HuH-7 (cell line): ENCODE measurements at places on chromosomes 7 and 10.

- no peak for DNase-seq
Measured at GRCh38 chr10:729213-729612, 39.7 kb upstream of the DIP2C start.

GRCh38 chr7:90267263-90267858, 22.4 kb downstream of the CFAP69 start:
- no peak for DNase-seq

DNA sequence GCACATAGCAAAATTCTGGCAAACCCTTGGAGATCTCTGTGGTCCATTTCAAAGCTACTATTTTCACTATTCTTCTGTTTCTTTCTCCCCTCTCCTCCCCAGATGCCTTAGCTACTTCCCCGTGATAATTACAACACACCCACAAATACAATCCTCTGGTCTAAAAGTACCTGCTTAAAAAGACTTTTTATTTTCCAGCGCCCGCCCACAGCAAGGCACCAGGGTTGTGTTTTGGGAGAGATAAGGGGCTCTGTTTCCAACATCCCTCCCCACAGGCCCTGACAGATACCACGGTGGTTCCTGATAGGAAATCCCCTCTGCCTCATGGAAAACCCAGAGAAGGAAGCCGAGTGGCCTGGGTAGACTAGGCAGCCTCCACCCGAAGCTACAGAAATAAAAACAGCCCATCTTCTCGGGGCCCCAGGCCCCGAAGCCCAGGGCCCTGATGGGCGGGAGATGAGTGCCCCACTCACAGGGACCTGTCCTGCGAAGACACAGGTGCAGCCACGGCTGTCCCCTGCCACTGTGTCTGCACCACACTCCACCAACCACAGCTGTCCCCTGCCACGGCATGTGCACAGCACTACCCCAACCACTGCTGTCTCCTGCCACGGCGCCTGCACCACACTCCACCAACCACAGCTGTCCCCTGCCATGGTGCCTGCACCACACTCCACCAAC, 19.7 kb downstream of the CALML5 start:
- no peak for DNase-seq

- no peak for DNase-seq
Measured at GRCh38 chr7:597348-598178, 77.9 kb upstream of the PDGFA start.

GRCh38 chr10:691216-691615, 1.7 kb upstream of the DIP2C start:
- DNase-seq, result no peak

GRCh38 chr7:105017657-105018365, 3.8 kb downstream of the KMT2E start:
- no peak for DNase-seq

DNA sequence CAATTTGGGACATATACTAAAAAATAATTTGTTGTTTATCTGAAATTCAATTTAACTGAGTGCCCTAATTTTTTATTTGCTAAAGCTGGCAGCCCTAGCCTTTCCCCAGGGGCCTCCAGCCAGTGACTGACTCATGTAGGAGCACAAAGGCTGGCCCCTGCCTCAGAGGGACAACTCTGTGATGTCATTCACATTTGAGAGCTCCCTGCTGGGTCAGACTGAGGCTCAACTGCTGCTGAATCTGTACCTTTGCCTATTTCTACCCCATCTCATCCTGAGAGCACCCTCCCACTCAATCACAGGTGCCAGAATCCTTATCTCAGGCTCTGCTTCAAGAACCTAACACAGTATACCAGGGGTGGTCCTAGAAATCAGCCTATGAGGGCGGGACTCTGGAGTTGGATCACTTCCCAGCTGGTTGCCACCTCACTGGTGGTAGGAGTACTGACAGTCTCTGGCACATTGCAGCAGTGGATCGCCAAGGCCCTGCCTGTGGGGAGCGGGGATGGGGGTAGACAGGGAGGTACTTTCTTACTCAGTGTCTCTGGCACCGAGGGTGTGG, 11.6 kb downstream of the GCK start:
- DNase-seq, result no peak

DNA sequence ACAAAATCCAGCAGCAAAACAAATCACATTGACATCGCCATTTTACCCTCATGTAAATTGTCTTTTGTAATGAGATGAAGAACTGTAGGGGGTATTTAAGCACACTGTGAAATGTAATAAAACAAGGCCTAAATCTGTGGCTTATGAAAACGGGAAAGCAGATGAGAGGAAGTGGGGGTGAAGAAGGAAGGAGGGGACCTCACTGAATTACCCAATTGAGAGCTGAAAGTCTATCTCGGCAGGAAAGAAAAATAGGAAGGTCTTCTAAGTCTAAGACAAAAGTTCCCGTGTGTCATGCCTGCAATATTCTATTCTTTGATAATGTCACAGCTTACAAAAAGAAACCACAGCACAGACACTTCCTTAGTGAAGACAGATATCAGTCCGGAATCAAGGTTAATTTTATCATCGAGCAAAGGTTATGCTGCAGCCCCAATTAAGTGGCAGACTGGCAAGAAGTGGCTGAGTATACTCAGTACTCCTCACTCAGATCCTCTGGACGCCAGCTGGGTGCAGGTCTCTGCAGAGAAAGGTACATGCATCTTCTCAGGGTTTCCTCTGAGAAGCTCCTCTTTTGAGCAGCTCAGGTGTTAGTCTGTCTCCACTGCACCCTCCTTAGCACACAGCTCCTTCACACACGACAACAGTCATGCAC, 239.7 kb downstream of the FANK1 start:
- DNase-seq, result no peak

- DNase-seq, result no peak
Measured at GRCh38 chr10:99784016-99784726, 1.7 kb downstream of the ABCC2 start.

- no peak for DNase-seq
Measured at GRCh38 chr10:100045592-100045991, 35.8 kb upstream of the DNMBP start.
